ENCODE measurements at places on chromosomes 1 and 21. TPM values are rescaled to one million over a fixed set of nuclear protein-coding genes. Genes with fewer than 3 reads are reported as not detected.

The LYPD8 gene
- total RNA-seq: not detected

The MFN2 gene
- total RNA-seq: 83.0 TPM

The PTGS2 gene
- 0.91 TPM for total RNA-seq

The TIE1 gene
- not detected for total RNA-seq

The RIMS3 gene
- total RNA-seq: 9.0 TPM

The CD1B gene
- not detected for total RNA-seq

GRCh38 chr1:225435487-225435886 is 7.6 kb upstream of the LBR start:
- DNase-seq: no peak

- DNase-seq: peak; percentile 6
These were observed 255.9 kb downstream of the FAF1 start for GRCh38 chr1:50704126-50704525.

DNA sequence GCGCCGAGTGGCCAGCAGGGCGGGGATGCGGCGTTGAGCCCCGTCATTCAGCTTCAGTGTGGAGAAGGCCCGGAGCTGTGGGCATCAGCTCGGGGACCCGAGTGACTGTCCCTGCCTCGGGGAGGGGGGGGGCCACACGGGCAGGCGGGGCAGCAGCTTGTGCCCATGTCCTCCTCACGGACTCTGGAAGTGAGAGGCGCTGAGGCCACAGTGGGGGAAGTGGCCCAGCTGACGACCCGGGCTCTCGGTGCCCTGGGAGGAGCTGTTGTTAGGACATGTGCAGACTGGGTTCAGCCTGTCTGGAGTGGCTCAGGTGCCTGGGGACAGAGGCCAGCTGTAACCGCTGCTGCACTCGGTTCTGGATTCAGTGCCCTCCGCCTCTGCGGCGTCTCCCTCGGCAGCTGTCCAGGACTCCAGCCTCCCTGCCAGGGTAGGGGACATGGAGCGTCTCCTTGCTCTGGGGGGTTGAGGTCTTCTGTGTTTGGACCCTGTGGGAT is 71.1 kb downstream of the SKI start:
- no peak for DNase-seq

All from HCT116 (cell line).